ENCODE measurements at places on chromosomes 3 and 15.

- DNase-seq, result no peak
Observed at GRCh38 chr3:193229851-193230420, 11.1 kb upstream of the PLAAT1 start.

DNA sequence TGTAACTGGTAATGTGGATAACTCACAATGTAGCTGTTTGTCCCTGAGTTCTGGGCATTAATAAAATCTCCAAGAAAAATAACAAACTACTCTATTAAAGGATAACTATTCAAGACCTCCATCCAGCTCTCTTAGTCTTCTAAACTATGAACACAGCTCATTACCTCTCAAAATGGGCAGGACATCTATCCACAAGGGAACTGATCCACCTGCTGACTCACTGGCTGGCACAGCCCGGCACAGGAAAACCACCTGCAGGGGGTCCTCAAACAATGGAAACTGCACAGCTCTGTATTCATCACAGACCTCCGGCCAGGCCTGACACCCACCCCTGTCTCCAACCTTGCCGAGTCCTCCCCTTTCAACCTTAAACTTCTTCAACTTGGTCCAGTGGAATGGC is 255.4 kb downstream of the TJP1 start:
- DNase-seq, result no peak

- DNase-seq, result peak; percentile 33
Observed at GRCh38 chr3:55329849-55330248, 157.3 kb downstream of the WNT5A start.

GRCh38 chr3:46186471-46187340 is 21.4 kb downstream of the CCR1 start:
- no peak for DNase-seq

GRCh38 chr3:30496066-30496966 is 110.1 kb upstream of the TGFBR2 start:
- DNase-seq, result peak; percentile 50

DNA sequence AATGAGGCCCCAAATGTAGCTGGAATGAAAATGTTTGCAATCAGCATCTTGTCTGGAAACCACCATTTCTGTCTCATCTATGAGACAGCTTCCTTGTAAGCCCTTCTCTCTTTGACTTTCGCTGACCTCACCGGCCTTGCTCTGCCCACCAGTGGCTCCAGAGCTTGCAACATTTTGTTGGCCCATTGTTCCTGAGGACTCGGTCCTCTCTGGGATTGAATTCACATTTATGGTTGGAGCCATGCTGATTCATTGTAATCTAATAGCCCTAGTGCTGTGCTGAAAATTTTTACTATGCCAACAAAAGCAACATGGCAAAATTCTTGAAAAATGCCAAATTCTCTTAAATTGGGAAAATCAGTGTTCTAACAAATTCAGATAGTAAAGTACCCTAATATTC is 37.2 kb downstream of the ABHD5 start:
- no peak for DNase-seq

- no peak for DNase-seq
Observed at GRCh38 chr3:27666272-27666671, 55.9 kb downstream of the EOMES start.

Measured in AG08396 (cell line).